ENCODE measurements at places on chromosomes 6 and 20.

GRCh38 chr6:158772172-158772571, 47.0 kb downstream of the EZR start:
- no peak for DNase-seq

DNA sequence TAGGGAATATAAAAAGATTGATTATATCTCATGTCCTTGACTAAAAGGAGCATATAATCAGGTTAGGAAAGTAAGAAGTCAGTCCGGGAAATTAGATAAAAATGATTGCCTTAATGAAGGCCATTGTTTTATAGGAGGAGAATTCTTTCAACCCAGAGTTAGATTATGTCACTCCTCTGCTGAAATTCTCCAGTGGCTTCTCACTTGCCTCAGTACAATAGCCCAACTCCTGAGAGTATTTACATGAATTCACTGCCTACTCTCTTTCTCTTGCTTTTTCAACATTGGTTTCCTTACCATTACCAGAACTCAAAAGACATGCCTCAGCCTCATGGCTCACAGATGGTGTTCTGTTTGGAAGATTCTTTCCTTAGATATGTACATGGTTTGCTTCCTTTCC, 114.9 kb downstream of the EPHA7 start:
- DNase-seq: no peak

DNA sequence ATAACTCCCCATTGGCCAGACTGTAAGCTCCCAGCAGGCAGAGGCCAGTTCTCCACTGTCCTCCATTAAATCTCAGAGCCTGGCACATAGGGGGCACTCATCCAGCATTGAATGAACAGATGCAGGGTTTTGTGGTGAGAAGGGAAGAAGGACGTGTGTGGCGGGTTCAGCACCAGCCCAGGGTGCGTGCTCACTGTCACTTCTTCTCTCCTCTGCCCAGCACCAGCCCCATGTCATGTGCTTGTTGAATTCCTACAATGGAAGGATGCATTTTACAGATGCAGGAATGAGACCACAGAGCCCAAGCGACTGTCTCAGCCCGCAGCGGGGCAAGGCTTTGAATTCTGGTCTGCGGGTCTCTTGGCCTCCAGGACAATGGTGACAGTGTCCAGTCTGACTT, 149.9 kb downstream of the CEBPB start:
- DNase-seq: no peak

- DNase-seq: peak; percentile 85
Measured at GRCh38 chr6:41697861-41698781, 37.3 kb downstream of the TFEB start.

- peak; percentile 42 for DNase-seq
Measured at GRCh38 chr20:45087814-45088213, 13.1 kb downstream of the KCNS1 start.

DNA sequence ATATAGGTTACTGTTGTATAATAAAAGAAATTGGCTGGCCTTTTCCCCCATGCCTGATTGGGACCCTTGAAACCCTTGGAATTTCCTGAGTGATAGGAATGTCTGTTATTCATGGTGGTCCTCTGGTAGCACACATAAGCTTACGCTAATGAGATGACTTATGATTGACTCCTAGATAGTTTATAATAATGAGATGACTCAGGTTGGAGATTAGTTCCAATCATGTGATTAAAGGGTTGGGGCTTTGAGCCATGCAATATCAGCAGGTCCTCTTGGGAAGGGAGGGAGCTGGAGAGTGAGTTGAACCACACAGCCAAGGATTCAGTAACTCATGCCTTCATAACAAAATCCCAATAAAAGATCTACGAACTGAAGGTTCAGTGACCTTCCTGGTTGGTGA, 407.6 kb upstream of the MANEA start:
- DNase-seq: no peak

DNA sequence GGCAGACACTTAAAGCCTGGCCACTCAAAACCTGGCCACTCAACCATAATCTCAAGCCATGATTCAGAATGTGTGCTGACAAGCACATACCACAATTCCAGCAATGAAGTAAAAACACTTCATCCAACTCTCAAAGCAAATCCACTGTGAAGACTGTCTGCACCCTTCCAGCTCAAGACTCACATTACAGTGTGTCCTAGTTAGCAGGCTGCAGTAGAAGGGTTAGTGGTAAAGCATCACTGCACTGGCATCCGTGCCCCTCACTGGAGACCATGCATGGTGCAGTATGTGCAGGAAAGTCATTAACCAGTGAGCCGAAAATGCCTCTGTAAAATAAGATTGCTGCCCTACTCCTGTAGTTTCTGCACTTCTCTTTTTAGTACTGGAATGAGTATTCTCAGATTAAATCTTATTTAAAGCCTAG, 43.4 kb downstream of the SLC23A2 start:
- peak; percentile 37 for DNase-seq

DNA sequence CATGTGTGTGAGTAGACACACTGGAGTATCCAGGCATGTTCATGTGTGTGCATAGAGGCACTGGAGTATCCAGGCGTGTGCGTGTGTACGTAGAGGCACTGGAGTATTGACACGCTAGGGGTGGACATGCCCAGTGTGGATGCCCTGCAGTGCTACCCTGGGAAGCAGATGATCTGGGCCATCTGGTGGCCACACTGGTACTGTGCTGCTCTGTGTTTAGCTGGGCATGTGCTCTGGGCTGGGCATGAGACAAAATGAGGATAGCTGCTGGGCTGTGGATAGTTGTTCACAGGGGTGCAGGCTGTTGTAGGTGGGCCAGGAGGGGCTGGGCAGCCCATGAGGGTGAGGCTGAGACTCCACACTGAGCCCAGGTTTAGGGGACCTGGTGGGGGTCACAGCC, 24.0 kb upstream of the NPBWR2 start:
- no peak for DNase-seq

GRCh38 chr20:3924304-3925112, 35.3 kb downstream of the PANK2 start:
- DNase-seq: no peak

GRCh38 chr6:35919827-35920751, 809 bp downstream of the SRPK1 start:
- peak; percentile 57 for DNase-seq

DNA sequence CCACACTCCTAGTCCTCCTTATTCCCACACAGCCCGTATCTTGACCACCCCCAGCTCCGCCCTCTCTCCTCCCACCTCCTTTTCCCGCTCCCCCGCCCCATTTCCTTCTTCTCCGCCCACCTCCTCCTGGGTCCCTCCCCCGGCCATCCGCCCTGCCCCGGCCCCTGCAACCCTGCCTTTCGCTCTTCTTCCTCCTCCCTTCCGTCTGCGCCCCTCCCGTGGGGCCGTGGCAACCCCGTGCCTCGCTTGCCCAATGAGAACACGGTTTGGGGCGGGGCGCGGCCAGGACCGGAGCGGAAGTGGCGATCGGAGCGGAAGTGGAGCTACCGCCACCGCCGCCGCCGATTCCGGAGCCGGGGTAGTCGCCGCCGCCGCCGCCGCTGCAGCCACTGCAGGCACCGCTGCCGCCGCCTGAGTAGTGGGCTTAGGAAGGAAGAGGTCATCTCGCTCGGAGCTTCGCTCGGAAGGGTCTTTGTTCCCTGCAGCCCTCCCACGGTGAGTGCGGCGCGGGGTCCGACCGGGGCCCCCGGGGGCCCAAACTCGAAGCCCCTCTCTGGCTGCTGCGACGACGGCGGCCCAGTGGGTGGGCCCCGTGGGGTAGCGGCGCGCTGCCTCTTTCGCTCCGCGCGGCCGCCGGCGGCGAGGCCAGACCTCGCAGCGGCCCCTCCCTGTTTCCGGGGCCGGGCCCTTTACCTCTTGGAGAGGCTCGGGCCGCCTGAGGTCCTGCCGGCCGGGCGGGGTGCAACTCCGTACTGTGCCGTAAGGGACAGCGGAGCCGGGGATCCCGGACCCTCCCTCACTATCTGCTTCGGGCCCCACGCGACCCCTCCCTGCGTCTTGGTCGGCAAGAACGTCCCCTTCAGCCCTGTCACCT, at the start of gene YWHAB:
Gene YWHAB (plus strand): TSS at position 314 of the 874 bp plus-strand sequence. CDS start 15,829 bp downstream, outside the sequence.
- DNase-seq: peak; percentile 99

GRCh38 chr6:23589811-23590210, 536.2 kb upstream of the NRSN1 start:
- no peak for DNase-seq

DNA sequence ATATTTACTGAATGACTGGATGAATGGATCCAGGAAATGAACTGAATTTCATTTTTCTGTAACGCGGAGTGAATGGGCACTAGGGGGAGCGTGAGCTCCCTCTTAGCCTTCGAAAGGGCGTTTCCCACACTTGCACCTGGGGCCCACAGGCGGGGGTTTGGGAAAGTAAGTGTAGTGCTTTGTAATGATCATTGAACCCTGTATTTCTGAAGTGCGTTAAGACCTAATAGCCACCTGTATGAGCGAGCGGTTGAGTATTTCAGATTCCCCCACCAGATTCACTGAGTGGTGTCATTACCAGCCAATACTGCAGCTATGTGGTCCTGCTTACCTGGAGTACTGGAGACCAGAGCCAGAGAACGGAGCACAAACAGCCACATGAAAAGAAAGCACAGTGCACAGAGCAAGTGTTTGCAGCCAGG, 10.5 kb downstream of the SYTL3 start:
- DNase-seq: peak; percentile 39

GRCh38 chr6:88545991-88546390, 379.8 kb upstream of the CNR1 start:
- no peak for DNase-seq

DNA sequence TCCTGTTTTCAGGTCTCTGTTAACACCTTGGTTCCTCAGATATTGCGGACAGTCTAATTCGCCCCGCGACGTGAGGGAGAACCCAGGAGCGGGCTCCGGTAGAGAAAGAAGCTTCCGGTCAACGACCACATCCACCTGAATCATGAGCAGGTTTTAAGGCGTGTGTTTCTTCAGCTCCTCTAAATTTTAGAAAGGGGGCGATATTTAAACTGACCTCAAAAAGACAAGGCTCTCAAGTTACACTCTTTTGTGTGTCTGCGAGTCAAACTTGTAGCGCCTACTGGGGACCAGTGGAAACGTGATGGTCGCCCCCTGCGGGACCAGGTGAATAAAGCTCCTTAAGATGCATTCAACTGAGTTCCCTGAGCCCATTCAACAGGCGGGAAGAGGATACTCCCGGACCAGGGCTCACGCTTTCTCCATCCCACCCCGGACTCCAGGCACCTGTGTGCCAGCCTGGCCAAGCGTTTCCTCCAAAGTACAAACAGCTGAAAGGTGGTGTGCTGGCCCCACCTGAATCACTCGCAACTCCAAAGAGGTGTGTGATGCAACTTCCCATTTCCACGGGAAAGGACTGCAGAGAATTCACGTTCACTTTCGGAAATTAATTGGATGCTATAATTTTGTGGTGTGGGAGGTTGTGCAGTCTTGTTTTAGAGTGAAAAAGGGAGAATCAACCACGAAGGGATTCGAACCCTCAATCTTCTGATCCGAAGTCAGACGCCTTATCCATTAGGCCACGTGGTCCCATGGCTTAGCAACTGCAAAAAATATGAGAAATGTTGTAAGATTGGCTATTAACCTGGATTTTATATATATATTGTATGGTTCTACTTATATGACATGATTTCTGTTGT, 17.0 kb downstream of the GPX5 start:
- peak; percentile 54 for DNase-seq

DNA sequence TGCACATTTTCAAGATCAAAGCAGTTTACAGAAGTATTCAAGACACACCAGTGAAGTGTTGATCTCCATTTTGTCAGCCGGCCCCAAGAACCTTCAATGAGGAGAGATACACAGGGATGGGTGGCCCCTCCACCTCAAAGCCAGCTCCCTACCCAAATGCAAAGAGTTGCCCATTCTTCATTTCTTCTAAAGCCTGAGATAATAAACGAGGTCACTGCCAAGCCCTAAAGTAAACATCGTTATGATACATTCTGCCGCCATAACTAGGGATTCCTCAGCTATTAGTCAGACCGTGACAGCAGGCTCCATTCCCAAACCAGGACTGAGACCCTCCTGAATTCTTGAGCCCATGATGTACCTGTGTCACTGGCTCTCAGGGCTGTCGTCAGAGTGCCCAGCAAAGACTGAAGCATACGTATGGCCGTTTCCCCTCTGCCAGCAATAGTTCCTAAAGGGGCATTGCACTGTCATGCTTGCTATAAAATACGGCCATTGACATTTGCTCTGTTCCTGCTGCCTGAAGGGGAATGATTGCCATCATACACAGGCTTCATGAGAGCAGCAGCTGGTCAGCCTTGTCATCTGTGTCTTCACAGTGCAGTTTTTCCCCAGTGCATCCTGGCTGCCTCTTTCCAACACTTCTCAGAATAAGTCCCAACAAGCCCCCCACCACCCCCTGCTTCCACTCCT, 41.7 kb downstream of the ISM1 start:
- DNase-seq: no peak

DNA sequence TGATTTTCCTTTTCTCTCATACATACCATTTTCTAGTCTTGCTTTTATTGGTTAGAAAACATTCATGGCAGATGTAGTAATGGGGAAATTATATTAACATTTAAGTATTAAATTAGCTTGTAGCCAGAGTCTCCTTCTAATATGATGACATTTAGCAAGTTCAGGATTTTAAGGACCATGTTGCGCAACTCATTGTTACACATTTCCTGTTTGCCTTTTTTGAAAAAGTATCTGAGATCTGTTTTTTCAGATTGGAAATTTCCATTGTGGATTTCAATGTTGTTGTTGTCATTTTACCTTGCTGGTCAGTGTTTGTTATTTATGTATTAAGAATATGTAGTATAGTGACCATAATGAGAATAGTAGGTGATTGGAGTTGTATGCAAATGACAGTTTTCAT, 38.7 kb downstream of the CDKAL1 start:
- peak; percentile 37 for DNase-seq

GRCh38 chr20:51345601-51346101, 196.9 kb downstream of the NFATC2 start:
- DNase-seq: peak; percentile 78

GRCh38 chr6:10101551-10102252, 313.2 kb downstream of the TFAP2A start:
- no peak for DNase-seq

- DNase-seq: no peak
Measured at GRCh38 chr20:58433029-58433647, 44.1 kb downstream of the VAPB start.

GRCh38 chr20:14589383-14589782, 252.0 kb upstream of the FLRT3 start:
- DNase-seq: no peak

DNA sequence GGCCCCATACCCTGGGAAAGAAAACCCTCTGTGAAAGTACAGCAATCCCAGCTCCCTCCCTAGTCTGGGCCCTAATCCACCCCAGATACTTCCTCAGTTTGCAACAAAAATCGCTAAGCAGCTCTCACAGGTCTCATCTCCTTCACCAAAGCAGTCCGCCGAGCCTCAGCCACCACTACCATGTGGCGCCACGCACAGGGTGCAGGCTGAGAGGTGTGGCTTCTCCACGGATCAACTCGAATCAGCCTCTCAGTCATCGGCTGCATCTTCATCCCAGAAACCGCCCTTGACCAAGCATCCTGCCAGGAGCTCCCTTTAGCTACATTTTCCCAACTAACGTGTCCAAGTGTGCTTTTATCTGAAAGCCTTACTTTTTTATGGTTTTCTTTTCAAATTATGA, 50.7 kb downstream of the ANKRD60 start:
- DNase-seq: no peak

- DNase-seq: no peak
Measured at GRCh38 chr20:35975576-35976373, 7.4 kb downstream of the CNBD2 start.

- no peak for DNase-seq
Measured at GRCh38 chr6:41471064-41471895, 74.9 kb upstream of the FOXP4 start.

- DNase-seq: no peak
Measured at GRCh38 chr6:75118925-75119515, 86.8 kb downstream of the COL12A1 start.

All from GM03348 (cell line).